ENCODE measurements at places on chromosomes 3 and 15.

- H3K27ac ChIP-seq: no peak overlapping the region
- no peak for DNase-seq
- peaks cover 4% of the 10 kb centered on the region for H3K4me1 ChIP-seq
- peaks cover 5% of the 10 kb centered on the region for H3K36me3 ChIP-seq
- H3K27me3 ChIP-seq: no peaks in the 10 kb centered on the region
Observed at GRCh38 chr3:158091531-158091930, 14.7 kb downstream of the SHOX2 start.

DNA sequence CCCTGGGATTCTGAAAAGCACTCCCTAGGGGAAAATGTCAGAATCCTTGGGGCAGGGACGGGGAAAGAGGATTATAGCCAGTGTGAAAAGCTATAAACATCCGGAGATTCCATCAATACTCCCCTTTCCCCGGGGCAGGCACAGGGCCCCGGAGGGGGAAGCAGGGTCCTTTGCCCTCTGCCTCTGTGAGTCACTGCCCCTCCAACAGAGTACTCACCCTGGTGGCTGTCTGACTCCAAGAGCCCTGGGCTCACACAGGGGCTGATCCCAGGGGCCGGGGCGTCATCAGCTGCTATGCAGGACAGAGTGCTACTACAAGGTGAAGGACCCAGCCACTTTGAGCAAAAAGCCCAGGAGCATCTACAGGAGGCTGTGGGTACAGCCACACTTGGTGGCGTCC is 133.0 kb upstream of the PRR20G start:
- no peaks in the 10 kb centered on the region for H3K27me3 ChIP-seq
- DNase-seq: peak; percentile 31
- H3K36me3 ChIP-seq: no peaks in the 10 kb centered on the region
- no peak overlapping the region for H3K27ac ChIP-seq
- no peak overlapping the region for H3K4me3 ChIP-seq

- no peak for DNase-seq
- H3K27me3 ChIP-seq: no peaks in the 10 kb centered on the region
- no peaks in the 10 kb centered on the region for H3K4me1 ChIP-seq
- H3K4me3 ChIP-seq: no peak overlapping the region
Observed at GRCh38 chr3:189710620-189711402, 79.6 kb downstream of the TP63 start.

DNA sequence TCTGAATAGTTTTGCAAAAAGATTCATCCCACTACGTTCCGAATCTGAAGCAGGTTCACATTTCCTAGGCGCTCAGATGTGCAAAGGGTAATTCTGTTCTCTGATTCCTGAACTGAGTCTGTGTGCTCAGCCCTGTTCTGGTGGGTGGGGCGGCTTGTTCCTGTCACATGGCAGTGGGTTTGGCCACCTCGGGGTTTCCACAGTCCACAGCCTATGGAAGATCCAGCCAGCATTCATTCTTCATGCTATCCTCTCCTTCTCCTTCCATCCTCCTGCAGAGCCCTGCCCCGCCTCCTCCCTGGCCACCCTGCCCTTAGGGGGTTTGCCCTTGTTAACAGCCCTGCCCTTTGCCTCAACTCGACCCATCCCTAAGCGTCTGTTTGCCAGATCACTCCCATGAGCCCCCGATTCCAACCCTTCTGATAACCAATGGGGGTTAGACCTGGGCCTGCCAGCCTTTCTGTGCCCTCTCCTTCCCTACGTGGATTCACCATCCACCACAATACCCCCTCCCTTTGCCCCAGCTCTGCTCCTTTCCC is 31.0 kb downstream of the PRR20G start:
- H3K27me3 ChIP-seq: no peaks in the 10 kb centered on the region
- no peak for DNase-seq
- H3K4me3 ChIP-seq: no peak overlapping the region
- no peaks in the 10 kb centered on the region for H3K4me1 ChIP-seq
- H3K36me3 ChIP-seq: no peaks in the 10 kb centered on the region

GRCh38 chr15:56356616-56357015 is 8.6 kb upstream of the TEX9 start:
- DNase-seq: no peak
- no peak overlapping the region for H3K4me3 ChIP-seq
- no peaks in the 10 kb centered on the region for H3K27me3 ChIP-seq
- no peaks in the 10 kb centered on the region for H3K4me1 ChIP-seq

GRCh38 chr3:15475161-15475560 is 46.3 kb downstream of the COLQ start:
- peaks cover 3% of the 10 kb centered on the region for H3K4me1 ChIP-seq
- no peaks in the 10 kb centered on the region for H3K36me3 ChIP-seq
- no peak overlapping the region for H3K4me3 ChIP-seq
- DNase-seq: no peak
- no peak overlapping the region for H3K27ac ChIP-seq

- H3K4me3 ChIP-seq: peak overlapping the region; percentile 71
- peak overlapping the region; percentile 93 for H3K27ac ChIP-seq
- no peaks in the 10 kb centered on the region for H3K4me1 ChIP-seq
- no peaks in the 10 kb centered on the region for H3K27me3 ChIP-seq
Observed at GRCh38 chr3:115659253-115660220, 36.2 kb downstream of the GAP43 start.

GRCh38 chr3:56321892-56322291 is 146.4 kb downstream of the ERC2 start:
- no peak overlapping the region for H3K4me3 ChIP-seq
- no peaks in the 10 kb centered on the region for H3K4me1 ChIP-seq
- DNase-seq: no peak
- no peaks in the 10 kb centered on the region for H3K36me3 ChIP-seq
- H3K27ac ChIP-seq: no peak overlapping the region

- no peak overlapping the region for H3K4me3 ChIP-seq
- no peaks in the 10 kb centered on the region for H3K36me3 ChIP-seq
- DNase-seq: no peak
- H3K27me3 ChIP-seq: no peaks in the 10 kb centered on the region
- H3K4me1 ChIP-seq: peaks cover 6% of the 10 kb centered on the region
- no peak overlapping the region for H3K27ac ChIP-seq
Observed at GRCh38 chr15:38374556-38374955, 79.4 kb upstream of the FAM98B start.

DNA sequence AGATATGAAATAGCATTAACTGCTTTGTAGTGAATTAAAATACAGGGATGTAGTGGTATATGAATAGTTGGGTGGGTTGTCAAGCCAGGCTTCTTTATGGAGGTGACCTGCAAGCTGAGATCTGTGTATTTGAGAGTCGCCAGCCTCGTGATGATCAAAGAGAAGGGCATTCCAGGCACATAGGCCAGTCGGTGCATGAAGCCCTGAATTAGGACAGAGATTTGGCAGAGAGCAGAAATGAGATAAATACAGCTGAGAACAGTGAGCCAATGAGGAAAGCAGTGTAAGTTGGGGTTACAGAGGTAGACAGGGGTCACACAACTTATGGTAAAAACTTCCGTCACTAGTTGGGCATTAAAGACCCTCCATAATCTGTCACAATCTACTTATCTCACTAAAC is 641.9 kb downstream of the OTOL1 start:
- H3K27ac ChIP-seq: no peak overlapping the region
- DNase-seq: no peak
- no peak overlapping the region for H3K4me3 ChIP-seq
- H3K27me3 ChIP-seq: no peaks in the 10 kb centered on the region

- H3K27me3 ChIP-seq: no peaks in the 10 kb centered on the region
- H3K36me3 ChIP-seq: no peaks in the 10 kb centered on the region
- H3K27ac ChIP-seq: peak overlapping the region; percentile 92
- peaks cover 2% of the 10 kb centered on the region for H3K4me1 ChIP-seq
- no peak for DNase-seq
- peak overlapping the region; percentile 77 for H3K4me3 ChIP-seq
Observed at GRCh38 chr3:20186600-20187004, 596 bp upstream of the SGO1 start.

DNA sequence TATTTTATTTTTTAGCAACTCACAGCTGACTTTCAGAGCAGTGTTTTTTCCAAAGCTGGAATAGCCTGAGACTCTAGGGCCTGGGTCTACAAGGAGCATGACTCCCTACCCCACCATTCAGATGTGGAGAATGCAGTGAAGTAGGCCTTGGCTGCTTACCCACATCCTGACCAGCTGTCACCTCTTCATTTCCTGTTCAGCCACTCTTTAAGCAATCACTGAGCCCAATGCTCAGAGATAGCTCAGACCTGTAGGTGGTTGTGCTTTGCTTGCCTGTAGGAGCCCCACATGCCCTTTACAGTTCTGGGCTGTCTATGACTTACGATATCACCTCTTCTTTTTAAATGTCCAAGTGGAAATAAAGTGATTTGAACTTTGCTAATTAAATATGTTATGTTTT is 148.1 kb downstream of the NEK11 start:
- H3K36me3 ChIP-seq: peaks cover 6% of the 10 kb centered on the region
- DNase-seq: no peak
- H3K4me1 ChIP-seq: no peaks in the 10 kb centered on the region
- H3K27me3 ChIP-seq: no peaks in the 10 kb centered on the region
- H3K4me3 ChIP-seq: no peak overlapping the region
- H3K27ac ChIP-seq: no peak overlapping the region

- H3K36me3 ChIP-seq: peaks cover 48% of the 10 kb centered on the region
- H3K27ac ChIP-seq: peak overlapping the region; percentile 98
- H3K27me3 ChIP-seq: no peaks in the 10 kb centered on the region
- peak; percentile 86 for DNase-seq
- H3K4me1 ChIP-seq: peaks cover 33% of the 10 kb centered on the region
- H3K4me3 ChIP-seq: peak overlapping the region; percentile 54
Observed at GRCh38 chr15:90885432-90886290, 1.4 kb downstream of the FES start.

DNA sequence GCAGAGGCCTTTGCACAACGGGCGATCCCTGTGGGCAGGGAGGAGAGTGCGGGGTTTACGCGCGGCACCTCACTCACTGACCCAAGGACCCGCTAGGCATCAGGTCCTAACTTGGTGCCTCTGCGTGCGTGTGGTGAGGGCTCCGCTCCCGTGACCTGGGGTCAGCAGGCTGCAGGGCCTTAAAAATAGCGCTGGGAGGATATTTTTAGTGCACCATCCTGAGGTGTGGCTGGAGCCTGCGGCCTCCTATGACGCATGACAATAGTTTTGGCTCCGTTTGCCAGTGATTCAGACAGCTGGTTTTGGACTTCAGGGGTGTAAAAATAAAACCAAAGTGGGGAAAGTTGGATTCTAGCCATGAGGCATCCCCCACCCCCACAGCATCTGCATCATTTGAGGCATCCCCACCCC is 139.0 kb downstream of the FAM43A start:
- H3K36me3 ChIP-seq: no peaks in the 10 kb centered on the region
- no peak overlapping the region for H3K4me3 ChIP-seq
- H3K27ac ChIP-seq: no peak overlapping the region
- no peaks in the 10 kb centered on the region for H3K4me1 ChIP-seq
- DNase-seq: no peak

DNA sequence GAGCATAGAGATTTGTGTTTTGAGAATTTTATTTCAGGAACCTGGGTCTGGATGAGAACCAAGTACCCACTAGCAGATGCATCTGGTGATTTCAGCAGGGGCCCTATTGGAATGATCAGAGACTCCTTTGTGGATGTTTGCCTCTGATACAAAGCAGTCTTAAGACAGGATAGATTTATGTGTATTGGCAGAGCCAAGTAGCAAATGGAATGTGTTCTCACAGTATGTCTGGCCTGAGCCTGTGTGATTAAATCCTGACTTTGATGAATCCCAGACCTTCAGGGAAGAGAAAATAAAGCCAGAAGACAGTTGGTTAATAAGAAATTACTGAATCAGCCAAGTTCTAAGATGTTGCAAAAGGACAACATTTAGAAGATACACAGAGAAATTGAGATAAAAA is 755.5 kb upstream of the SEMA6D start:
- H3K27me3 ChIP-seq: no peaks in the 10 kb centered on the region
- H3K27ac ChIP-seq: no peak overlapping the region
- no peaks in the 10 kb centered on the region for H3K36me3 ChIP-seq
- no peak for DNase-seq

Data from tibial artery (tissue), 4 donors.